Smooth muscle cell of bladder (primary cell): ENCODE measurements at places on chromosomes 12 and 14. TPM values are rescaled to one million over a fixed set of nuclear protein-coding genes. Genes with fewer than 3 reads are reported as not detected.

Gene KLRB1
- total RNA-seq = under 0.01 TPM in 1 of 2 replicates, not detected in the other

Gene PTHLH
- total RNA-seq = 2.0 and 17.8 TPM in 2 replicates

Gene SLC25A21
- 0.57 and 1.2 TPM in 2 replicates for total RNA-seq

Gene MEG3
- 145 and 252 TPM in 2 replicates for total RNA-seq

Gene GLIPR1
- total RNA-seq = 41.4 and 45.5 TPM in 2 replicates

Gene PRIMA1
- total RNA-seq = not detected in 2 replicates

Gene NTF3
- 0.09 and 0.28 TPM in 2 replicates for total RNA-seq

Gene GLT8D2
- 56.2 and 75.8 TPM in 2 replicates for total RNA-seq

Gene RAPGEF3
- 1.00 and 2.1 TPM in 2 replicates for total RNA-seq

Gene CYP27B1
- 0.14 and 0.28 TPM in 2 replicates for total RNA-seq

Gene CCDC198
- not detected in 2 replicates for total RNA-seq

Gene CLEC1B
- total RNA-seq = not detected in 2 replicates

Gene PIWIL1
- total RNA-seq = not detected in 2 replicates

Gene SLC41A2
- total RNA-seq = 10.0 and 18.1 TPM in 2 replicates

Gene CDCA3
- 2.0 and 2.1 TPM in 2 replicates for total RNA-seq

Gene AKAP3
- 0.85 and 1.5 TPM in 2 replicates for total RNA-seq

Gene EIF2S3B
- total RNA-seq = 0.92 and 16.2 TPM in 2 replicates

Gene NTN4
- 47.8 and 76.1 TPM in 2 replicates for total RNA-seq
